ENCODE measurements at places on chromosomes 16 and 17.

- no peak for DNase-seq
These were observed 898.5 kb downstream of the KCNJ2 start for GRCh38 chr17:71067669-71068407.

DNA sequence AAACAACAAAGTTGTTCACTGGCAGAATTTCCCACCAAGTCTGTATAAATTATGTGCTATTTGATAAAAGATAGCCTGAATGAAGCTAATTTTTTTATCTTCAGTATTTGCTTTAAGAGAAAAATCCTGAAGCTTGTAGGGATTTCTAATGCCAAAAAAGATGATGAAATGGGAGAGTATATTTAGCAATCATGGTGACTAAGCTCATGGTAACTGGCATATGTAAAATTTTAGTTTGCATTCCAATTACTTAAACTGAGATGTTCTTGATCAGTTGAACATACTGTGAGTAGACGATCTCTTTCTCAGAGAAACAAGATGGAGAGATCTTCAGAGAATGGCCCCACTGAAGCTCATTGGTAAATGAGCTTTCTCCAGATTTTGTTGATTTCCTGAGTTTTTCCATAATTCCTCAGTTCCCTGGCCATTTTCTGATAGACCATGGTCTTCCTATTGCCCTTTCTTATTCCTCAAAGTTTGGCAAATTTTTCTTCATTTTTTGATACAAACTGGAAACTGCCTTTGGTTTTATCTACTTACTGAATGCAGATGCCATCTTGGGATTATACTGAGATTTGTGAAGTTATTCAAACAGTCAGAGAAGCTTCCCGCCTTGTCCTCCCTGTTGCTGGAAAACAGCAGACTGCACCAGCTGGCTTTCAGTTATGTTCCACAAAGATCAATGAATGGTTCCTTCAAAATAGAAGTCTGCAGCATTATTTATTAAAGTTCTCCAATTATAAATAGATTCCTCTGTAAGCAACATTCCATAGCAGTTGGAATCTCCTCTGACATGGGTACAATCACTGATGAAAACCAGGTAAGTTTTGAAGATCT, 68.3 kb upstream of the ALOX12 start:
- no peak for DNase-seq

GRCh38 chr17:68205808-68206720, 41.8 kb upstream of the AMZ2 start:
- peak; percentile 27 for DNase-seq

- DNase-seq = no peak
These were observed 52.3 kb downstream of the TOX3 start for GRCh38 chr16:52494621-52495020.

GRCh38 chr16:716200-716568, 1.3 kb downstream of the METRN start:
- no peak for DNase-seq

GRCh38 chr17:70102531-70102930, 27.5 kb downstream of the KCNJ16 start:
- DNase-seq = no peak
